Bronchial epithelial cell (primary cell): ENCODE measurements at places on chromosomes 2 and 18.
A peak's percentile ranks its signal among the peaks of the same experiment; 100 is the strongest.

DNA sequence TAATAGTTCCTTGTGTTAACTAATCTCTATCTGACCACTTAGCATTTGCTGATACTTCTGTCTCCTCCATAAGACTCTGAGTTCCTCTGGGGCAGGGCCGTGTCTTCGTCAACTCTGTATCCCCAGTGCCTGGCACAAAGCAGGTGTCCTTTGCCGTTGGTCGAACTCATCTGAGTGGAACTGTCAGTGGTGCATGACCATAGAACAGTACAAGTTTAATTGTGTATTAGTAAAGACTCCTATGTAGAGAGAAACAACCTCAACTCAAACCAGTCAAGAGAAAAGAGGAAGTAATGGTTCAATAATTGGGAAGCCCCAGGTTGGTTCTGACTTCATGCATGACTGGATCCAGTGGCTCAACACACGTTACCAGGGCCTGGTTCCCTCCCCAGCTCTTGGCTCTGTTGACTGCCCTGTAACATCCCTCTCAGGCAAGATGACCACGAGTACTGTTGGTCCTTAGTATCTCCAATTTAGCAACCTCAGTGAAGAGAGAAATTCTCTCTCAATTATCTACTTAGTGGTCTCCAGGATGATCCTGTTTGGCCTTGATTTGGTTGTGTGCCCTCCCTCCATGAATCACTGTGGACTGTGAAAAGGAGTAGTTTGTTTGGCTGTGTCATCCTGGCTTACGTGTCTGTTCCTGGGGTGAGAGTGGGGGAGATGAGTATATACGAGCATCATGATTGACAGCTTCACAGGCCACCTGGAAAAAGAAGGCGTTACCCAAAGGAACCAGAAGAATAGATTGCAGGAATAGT is 58.5 kb upstream of the MSH6 start:
- DNase-seq = peak; percentile 58

GRCh38 chr2:228503731-228504130 is 322.2 kb upstream of the SPHKAP start:
- no peak for DNase-seq

DNA sequence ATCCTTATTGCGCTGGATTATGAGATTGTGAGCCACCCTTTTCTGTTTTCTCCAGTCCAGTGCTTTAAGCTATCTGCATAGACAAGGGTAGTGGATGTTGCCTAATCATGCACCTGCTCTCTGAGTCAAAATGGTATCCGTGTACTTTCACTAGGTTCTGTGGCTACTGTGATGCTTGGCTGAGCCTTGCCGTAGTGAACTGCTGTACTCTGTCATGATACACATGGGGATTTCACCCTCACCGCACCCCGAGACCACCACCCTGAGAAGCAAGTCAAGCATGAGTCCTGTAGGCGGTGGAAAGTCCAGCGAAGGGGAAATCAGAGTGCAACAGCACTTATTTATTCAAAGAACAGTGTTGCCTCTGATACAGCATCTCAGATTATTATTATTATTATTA is 55.0 kb downstream of the ARHGAP25 start:
- DNase-seq = no peak

- peak; percentile 29 for DNase-seq
These were observed 124.4 kb downstream of the AGPS start for GRCh38 chr2:177516824-177517544.

- DNase-seq = no peak
These were observed 298.1 kb downstream of the TGIF1 start for GRCh38 chr18:3748086-3748485.

DNA sequence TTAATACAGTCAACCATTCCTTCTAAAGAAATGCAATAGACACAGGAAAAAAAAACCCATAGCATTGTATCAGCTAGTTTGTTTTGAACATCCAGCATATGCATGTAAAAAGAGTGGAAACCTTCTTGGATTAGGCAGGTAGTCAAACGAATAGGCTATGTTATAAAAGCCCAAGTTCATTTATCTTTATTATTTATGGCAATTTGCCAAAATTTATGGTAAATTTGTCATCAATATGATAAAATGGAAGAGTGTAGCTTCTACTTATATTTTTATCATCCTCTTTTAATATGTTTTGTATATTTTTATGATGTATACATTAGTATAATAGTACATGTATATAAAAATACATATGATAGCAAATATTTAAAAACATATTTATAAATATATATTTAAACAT is 23.9 kb downstream of the DSC1 start:
- no peak for DNase-seq

GRCh38 chr2:36921984-36922383 is 44.4 kb downstream of the STRN start:
- DNase-seq = no peak

- peak; percentile 83 for DNase-seq
These were observed at the start of gene USP34 for GRCh38 chr2:61470965-61471904. TSS of gene USP34 (minus strand) at chr2:61471087. CDS start at chr2:61470692, 395 bp downstream.

DNA sequence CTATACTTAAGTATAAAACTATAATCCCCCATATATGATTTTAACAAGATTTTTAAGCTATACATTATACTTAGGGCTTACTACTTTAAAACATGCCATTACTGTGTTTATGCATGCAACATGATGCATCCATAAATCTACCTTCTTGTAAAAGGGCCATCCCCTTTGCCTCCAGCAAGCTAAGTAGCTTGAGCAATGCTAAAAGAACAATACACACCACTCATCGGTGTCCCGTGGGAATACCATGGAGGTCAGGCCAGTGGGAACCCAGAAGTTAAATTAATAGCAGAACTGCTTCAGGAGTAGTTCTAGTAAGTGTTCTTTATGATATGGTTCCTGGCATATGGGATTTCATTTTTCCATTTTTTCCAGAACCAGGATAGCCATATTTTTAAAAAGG is 37.8 kb downstream of the SH3RF3 start:
- DNase-seq = no peak

GRCh38 chr2:177398290-177398683 is 5.7 kb downstream of the AGPS start:
- no peak for DNase-seq

DNA sequence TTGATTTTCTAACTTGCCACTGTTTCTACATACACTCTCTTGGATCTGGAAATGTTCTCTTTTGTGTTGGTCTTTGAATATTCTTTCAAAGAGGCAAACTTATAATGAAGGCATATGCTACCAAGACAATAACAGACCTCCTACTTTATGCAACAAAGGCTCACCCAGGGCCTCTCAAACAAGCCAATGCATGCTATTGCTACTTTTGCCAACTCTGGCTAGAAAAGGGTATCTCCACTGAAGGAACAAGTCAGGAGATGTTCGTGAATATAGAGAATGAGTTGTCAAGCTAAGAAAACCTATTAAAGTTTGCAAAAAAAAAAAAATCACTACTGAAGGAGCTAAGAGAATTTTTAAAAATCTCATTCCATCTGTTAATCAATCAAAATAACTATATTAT is 15.9 kb upstream of the DSG2 start:
- peak; percentile 88 for DNase-seq

- DNase-seq = peak; percentile 17
These were observed 92.0 kb upstream of the BCL2L11 start for GRCh38 chr2:111028720-111029119.

DNA sequence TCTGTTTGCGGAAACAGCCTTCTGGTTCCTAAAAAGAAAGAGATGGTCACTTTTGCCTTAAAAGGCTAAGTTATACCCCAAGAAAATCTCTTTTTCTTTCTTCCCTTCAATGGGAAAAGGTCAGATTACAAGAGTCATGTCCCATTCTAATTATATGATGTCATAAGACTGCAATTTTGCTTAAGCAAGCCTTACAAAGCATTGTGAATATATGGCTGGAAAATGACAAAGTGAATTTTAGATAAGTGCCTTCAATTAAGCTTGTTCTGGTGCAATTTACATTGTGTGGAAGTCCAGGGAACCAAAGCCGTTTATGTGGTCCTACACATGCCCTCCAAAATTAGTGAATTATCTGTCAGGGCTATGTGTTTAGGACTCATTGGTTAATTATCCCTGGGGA is 7.6 kb upstream of the BMP10 start:
- peak; percentile 12 for DNase-seq

GRCh38 chr18:61635901-61636528 is 256.8 kb downstream of the RNF152 start:
- peak; percentile 38 for DNase-seq

DNA sequence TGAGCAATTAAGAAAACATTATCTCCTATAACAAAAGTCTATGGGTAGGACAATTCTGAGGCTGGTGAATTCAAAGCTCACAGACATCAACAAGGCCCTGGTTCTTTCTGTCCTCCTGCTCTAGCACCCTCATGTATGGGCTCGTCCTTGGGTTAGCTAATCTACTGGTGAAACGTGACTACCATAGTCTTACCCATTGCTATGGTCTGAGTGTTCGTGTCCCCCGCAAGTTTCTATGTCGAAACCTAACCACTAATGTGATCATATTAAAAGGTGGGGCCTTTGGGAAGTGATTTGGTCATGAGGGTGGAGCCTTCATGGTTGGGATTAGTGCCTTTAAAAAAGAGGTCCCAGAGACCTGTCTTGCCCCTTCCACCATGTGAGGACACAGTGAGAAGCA is 564.7 kb downstream of the TNS1 start:
- peak; percentile 85 for DNase-seq

DNA sequence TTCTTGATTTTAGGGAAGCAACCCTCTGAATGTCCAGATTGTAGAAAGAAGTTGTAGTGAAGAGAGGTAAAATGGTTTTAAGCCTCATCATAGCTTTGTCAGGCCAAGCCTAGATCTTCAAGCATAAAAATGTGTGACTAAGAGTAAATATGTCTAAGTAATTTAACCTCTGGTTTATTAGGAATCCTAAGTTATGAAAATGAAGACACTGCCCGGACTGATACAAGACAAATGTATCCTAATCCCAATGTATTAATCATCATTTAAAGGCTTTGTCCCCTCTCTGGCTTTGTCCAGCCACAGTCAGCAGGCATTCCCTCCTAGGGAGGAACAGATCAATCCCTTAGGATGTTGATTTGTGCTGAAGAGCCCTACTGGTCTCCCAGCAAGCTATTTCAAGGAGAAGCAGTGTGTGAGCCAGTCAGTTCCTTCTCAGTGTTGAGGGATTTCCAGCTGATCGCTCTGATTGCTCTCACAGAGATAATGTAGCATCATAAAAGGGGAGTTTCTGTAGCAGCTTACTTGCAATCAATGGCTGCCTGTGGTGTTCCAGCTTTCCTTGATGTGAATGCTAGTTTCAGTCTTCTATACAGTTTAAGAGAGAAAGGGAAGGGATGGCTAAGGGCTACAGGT is 796.1 kb downstream of the EPHA4 start:
- DNase-seq = peak; percentile 63

DNA sequence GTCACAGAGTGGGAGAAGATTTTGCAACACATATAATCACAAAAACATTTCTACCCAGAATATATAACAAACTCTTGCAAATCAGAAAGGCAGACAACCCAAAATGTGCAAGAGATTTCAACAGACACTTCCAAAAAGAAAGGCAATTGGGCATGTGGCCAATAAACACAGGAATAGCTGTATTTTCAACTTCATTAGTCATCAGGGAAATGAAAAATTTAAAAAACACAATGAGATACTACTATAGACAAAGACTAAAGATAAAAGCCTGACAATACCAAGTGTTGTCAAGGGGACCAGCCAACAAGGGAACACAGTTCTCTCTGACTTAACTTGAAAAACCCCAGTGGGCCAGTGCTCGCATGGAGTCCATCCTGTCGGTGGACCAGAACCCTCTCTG is 40.5 kb downstream of the MTHFD2 start:
- DNase-seq = peak; percentile 59

DNA sequence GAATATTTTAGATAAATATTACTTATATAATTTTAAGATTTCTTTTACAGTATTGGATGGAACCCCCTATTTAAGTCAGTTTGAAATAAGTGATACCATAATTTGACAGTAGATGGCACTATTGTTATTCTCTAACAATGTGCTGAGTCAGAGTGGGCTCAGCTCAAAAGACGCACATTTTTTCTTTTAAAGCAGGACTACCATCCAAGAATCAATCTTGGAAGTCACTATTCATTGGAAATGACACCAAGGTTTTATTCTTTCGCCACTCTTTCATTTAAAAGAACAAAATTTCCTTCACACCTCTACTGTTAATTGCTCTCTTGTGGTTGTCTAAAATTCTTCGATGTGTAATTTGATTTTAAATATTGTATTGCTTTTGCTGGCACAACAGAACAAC is 32.6 kb upstream of the SPAG16 start:
- peak; percentile 70 for DNase-seq

- peak; percentile 91 for DNase-seq
These were observed 320.1 kb downstream of the OSR1 start for GRCh38 chr2:19038071-19039015.

GRCh38 chr2:164186591-164186990 is 434.7 kb downstream of the GRB14 start:
- peak; percentile 38 for DNase-seq

- no peak for DNase-seq
These were observed 178.6 kb downstream of the SATB2 start for GRCh38 chr2:199279146-199279545.

DNA sequence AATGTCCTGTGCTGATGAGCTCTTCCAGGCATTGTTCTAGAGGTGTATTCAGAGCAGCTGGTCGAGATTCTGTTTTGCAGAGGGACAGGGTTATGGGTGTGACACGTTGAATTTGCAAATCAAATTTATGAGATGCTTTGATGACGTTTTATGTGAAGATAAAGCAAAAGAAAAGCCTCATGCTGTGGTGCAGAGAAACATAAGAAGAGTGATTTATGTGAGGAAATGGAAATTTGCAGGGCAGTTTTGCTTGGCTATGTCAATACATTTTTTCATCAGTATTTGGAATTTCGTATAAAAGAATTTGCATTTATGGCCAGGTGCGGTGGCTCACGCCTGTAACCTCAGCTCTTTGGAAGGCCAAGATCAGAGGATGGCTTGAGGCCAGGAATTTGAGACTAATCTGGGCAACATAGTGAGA is 36.4 kb downstream of the TSN start:
- DNase-seq = no peak

GRCh38 chr2:187865025-187865424 is 310.8 kb upstream of the TFPI start:
- no peak for DNase-seq

- no peak for DNase-seq
These were observed 27.9 kb downstream of the XDH start for GRCh38 chr2:31386648-31387047.

GRCh38 chr2:136023416-136023815 is 38.0 kb upstream of the DARS1 start:
- DNase-seq = no peak

- peak; percentile 77 for DNase-seq
These were observed 78.4 kb downstream of the CLHC1 start for GRCh38 chr2:55153584-55154299.

GRCh38 chr18:43681661-43682060 is 404.4 kb upstream of the SYT4 start:
- no peak for DNase-seq

- DNase-seq = no peak
These were observed 113.6 kb upstream of the TTC39C start for GRCh38 chr18:23900994-23901393.

DNA sequence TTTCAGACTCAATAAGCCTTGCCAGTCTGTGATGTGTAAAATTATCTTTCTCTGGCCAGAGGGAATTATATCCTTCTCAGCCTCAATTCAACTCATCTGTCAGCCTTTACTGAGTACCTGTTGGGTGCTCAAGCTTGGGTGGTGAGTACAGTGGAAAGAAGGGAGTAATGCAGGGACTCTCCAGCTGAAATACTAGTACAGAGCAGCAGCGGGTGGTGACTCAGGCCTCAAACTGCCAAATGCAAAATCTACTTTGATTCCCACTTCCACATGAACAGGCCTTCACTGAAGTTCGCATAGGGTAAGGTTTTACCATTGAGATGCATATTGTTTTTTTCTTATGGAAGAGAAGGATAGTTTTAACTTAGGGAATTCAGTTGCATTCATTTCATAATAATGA is 326.8 kb downstream of the LRRTM1 start:
- no peak for DNase-seq

GRCh38 chr2:176002688-176003210 is 682 bp upstream of the LNPK start:
- peak; percentile 55 for DNase-seq
